AG10803 (cell line): ENCODE measurements at places on chromosomes 1 and 21.

DNA sequence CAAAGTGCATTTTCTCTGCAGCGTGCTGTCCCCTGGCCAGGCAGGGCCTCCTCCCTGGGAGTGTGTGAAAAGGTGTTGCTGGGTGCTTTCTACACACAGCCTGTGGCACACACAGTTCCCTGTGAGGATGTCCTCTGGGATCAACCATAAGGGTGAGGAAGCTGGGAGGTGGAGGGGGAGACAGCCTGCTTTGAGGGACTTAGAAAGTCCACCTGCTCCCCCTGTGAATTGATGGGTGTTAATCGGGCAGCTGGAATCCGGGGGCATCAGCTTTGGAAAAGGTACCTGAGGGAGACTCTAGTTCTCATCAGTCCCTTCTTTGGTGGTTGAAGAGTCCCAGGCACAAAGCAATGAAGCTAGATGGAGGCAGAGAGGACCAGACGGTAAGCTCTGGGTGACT is 35.8 kb downstream of the LHX4 start:
- no peak for DNase-seq

DNA sequence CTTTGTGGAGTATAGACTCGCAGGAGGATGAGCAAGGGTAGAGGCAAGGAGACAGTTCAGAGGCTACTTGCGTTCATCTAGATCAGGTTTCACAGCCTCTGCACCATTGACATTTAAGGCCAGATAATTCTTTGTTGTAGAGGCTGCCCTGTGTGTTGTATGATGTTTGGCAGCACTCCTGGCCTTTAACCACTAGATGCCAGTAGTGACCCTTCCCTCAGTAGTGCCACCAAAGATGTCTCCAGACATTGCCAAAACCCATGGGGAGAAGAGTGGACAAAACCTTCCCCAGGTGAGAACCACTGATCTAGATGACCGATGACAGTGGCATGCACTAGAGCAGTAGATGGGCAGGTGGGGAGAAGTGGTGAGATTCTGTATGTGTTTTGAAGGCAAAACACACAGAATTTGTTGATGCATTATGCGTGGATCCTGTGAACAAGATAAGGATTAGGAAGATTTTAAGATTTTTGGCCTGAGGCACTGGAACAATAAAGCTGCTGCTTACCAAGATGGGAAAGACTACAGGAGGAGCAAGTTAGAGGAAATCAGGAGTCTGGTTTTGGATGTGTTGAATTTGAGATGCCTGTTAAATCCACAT is 9.9 kb upstream of the COG2 start:
- DNase-seq: peak; percentile 20

GRCh38 chr1:84156210-84156621 is 12.1 kb downstream of the PRKACB start:
- DNase-seq: peak; percentile 63

DNA sequence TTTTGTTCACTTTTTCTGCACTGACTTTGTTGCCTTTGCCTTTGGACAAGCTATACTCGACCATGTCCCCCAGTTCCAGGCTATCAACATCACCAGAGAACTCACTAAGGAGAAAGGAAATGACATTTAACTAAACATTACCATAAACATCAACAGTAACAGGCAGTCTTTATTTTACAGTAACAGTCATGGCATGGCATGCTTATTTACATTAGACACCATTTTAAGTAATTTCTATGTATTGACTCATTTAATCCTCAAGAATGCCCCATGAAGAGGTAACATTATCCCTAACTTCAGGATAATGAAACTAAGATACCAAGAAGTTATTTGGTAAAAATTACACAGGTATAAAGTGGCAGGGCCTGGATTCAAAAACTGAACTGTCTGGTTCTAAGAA is 8.7 kb upstream of the NRAS start:
- DNase-seq: no peak

DNA sequence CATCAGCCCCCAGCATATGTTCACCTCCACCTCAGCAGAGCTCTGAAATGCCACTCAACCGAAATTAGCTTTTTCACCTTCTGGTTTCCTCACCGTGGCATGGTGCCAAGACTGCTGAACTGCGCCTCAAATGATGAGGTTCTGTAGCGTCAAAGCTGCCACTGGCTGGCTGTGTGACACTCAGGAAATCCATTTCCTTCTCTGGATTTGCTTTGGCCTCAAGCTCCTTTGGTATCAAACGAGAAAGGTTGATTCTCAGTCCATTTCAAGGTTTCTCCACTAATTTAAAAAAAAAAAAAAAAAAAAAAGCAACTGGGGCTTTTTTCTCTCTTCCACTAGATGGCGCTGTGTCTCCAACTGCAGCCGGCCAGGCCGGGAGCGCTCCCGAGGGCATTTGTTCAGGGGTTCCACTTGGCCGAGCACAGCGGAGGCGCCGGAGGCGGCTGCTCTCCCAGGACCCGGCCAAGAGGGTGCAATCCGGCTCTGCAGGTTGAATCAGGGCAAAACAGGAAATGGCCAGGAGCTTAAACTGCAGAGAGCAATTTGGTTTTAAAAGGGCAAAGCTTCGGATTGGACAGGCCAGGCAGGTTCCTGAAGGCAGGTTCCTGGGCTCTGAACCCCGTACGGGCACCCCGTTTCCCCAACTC is 26.5 kb upstream of the PLA2G2C start:
- peak; percentile 41 for DNase-seq

GRCh38 chr21:34908419-34909055 is 140.6 kb downstream of the RUNX1 start:
- DNase-seq: peak; percentile 68

GRCh38 chr1:109237512-109237911 is 11.8 kb upstream of the CELSR2 start:
- DNase-seq: no peak

DNA sequence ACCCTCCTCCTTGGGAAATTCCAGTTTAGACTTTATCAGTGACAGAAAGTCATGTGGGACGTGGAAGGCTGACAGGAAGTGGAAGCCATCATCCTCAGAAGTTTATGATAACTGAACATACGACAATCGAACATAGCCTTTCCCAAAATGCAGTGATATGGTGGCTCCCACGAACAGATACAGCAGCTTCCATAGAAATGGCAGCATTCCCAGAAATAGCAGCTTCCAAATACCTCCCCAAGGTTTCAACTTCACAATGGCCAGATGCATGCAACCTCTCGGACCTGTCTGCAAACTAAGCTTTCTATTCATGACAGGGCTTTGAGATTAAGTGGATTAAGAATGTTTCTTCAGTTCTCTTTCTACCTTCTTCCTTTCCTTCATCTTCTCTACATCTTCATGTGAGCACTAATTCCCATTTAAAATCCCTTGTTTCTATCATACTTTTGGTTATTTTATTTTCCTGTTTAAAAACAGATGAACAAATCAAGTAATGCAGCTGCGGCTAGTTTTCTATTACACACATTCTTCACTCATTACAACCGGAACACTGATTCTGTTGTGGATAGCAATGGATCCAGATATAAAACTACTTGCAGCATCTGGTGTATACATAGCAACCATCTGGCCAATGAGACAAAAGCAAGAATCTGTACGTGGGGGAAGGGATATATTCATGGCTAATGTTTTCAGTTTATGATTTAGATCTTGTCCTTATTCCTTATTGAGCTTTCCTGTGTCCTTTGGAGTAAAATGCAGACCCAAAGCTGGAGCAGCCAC is 304.8 kb downstream of the BRINP3 start:
- DNase-seq: no peak

DNA sequence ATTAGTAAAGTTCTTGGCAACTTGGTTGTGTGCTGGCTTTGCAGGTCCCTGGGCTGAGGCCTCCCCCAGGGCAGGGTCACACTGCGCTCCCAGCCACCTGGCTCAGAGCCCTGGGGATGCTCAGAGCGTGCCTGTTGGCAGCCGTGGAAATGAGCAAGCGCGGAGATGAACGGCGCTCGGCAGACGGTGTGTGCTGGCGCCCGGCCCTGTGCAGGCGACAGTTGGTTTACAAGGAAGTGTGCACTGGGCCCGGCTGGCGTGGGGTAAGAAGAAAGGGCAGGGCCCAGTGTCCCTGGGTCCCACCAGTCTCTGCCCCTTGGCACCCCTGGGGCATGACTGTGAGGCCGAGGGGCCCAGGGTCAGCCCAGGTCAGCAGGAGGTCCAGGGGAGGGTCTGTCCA is 25.7 kb upstream of the PEX10 start:
- no peak for DNase-seq

- no peak for DNase-seq
Observed at GRCh38 chr1:160753594-160753993, 14.5 kb downstream of the SLAMF7 start.

DNA sequence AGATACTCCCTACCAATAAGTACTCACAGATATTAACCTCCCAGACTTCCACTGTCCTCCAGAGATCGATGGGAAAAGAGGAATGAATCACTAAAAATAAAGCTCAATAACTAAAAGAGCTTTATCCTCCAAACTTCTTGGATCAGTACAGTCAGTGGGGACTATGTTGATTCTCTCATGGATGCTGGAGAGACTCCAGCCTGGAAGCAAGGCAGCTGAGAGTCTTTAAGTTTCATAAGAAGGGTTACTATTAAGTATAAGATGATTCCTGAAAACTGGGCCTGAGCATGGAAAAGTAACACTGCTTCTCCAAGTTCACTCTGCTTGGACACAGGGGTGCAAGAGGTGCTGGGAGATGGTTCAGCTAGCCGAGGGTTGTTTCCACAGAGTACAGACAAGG is 6.2 kb upstream of the DDR2 start:
- peak; percentile 43 for DNase-seq

- DNase-seq: no peak
Observed at GRCh38 chr1:181173761-181174447, 85.4 kb downstream of the IER5 start.

- DNase-seq: no peak
Observed at GRCh38 chr1:96552451-96552850, 169.1 kb upstream of the PTBP2 start.

GRCh38 chr1:48203287-48203900 is 19.1 kb upstream of the SLC5A9 start:
- no peak for DNase-seq

DNA sequence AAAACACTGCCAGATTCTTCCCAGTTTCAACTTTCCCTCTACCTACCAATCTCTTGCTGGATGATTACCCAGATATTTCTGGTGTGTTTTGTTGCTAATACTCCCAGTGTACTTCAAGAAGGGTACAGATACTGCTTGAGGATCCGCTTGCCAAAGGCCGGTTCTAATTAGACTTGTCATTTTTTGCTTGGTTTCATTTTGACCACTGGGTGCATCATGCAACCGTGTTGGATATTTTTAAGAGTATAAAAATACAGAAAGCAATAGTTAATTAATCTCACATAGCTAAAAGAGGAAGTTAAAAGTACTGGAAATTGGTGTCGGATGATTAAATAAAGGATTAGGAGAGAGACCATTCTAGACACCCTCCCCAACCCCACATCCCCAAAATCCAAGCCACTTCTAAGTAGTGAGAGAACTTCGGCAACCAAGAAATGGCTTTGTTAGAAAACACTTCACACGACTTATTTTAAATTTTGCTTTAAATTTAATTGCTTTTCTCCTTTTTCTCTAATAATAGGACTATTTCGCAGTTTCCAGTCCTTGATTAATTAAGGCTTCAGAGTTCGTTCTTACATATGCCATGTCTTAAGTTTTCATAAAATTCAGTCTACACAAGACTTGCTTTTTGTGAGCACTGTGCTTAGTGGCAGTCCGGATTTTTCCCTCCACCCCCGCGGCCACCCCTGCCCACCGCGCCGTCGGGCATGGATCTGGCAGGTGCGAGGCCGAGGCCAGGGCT is 2.5 kb upstream of the CDKN2C start:
- DNase-seq: peak; percentile 56

- DNase-seq: peak; percentile 80
Observed at GRCh38 chr1:243595527-243596210, 254.4 kb downstream of the AKT3 start.

DNA sequence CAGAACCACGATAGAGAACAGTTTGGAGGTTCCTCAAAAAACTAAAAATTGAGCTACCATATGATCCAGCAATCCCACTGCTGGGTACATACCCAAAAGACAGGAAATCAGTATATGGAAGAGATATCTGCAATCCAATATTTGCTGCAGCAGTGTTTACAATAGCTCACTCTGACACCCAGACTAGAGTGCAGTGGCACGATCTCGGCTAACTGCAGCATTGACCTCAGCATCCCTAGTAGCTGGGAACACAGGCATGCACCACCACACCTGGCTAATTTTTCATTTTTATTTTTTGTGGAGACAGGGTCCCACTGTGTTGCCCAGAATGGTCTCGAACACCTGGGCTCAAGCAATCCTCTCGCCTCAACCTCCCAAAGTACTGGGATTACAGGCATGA is 13.1 kb downstream of the TTC13 start:
- DNase-seq: no peak

DNA sequence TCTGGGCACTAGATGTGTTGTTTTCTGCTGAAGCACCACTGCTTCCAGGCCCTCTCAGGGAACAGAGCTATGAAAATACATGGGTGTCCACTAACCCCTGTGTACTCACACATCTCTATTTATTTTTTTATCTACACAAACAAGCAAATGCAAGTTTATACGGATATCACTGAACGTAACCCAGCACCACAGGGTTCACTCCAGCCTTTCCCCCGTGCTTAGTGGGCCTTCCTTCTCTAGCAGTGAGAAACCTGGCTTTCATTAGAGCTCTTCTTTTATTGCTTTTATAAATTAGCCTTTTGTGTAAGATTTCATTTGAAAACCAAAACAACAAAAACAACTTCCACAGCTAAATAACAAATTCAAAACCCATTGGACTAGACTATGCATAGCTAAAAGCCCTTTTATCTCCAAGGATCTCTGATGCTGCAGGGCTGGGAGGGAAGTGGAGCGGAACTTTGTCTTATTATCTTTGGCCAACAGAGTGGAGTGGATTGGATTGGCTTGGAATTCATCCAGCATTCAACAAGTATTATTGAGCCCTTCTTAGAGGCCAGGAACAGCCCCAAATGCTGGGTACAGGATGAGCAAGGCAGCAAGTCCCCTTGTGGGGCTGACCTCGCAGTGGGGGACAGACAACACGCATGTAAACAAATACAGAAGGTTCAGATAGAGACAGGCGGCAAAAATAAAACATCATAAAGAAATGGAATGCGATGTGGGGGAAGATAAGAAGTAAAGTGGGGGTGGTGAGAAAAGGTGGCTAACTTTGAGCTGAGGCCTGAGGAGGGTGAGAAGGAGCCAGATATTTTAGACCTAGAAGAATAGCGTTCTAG is 371.8 kb upstream of the POU3F1 start:
- no peak for DNase-seq

GRCh38 chr1:233005156-233005555 is 54.7 kb downstream of the NTPCR start:
- no peak for DNase-seq

GRCh38 chr1:242139442-242139841 is 140.5 kb upstream of the MAP1LC3C start:
- no peak for DNase-seq

DNA sequence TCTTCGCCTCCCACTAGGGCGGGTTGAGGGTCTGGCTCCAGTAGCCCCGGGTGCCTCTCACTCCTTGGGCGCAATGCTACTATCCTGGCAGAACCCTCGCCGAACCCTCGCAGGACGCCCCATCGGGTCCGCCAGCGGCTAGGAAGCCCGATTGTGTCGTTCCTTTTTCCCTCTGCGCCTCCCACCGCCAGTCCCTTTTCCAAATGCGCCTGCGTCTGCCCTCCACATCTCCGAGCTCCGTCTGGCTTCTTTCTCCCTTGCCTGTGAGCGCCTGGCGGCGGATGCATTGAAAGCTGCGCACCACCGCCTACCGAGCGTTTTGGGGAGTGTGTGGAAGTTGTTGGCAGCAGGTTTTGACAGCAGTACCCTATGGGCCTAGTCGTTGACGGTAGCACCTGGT is 1.0 kb upstream of the DIRAS3 start:
- DNase-seq: peak; percentile 73
